A673 (cell line): ENCODE measurements at places on chromosomes 1 and 21.

GRCh38 chr1:216739793-216740192 is 16.6 kb upstream of the ESRRG start:
- DNase-seq: no peak

- DNase-seq: no peak
Measured at GRCh38 chr1:116704278-116704677, 36.7 kb upstream of the IGSF3 start.

DNA sequence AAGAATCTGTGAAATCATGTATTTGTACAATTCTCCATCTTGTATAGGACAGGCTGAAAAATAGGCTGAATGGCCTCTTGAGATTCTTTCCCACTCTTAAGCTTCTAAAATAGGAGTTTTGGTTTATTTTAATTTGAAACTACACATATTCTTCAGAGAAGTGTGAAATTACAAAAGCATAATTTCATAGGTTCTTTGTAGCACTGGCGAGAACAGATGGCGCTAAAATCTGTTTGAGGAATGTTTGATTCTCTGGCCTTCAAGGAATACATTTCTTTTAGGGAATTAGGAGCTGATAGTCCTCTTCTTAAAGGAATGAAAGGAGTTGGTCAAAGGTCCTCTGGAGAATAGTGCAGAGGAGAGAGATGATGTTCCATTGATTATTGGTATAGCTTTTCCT is 44.9 kb downstream of the CC2D1B start:
- DNase-seq: no peak

GRCh38 chr1:240572328-240572727 is 39.6 kb downstream of the GREM2 start:
- DNase-seq: no peak

DNA sequence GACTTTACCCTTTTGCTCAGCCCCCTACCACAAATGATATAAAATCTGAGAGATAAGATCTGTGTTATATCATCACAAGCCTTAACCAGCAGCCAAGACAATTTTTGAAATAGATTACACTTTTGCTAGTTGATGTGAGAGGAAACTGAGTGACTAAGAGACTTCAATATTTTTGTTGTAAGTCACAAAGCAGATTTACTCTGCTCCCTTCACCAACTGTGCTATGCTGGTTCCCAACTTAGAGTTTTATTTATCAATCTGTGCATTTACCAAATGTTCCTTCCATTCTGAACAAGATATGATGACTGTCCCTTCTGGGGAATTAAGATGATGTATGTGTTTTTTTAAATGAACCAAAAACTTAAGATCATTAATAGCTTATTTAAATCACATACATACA is 12.1 kb upstream of the GRIK1 start:
- DNase-seq: no peak

- no peak for DNase-seq
Measured at GRCh38 chr1:145845144-145845513, 301 bp upstream of the NUDT17 start.

GRCh38 chr1:50251702-50252101 is 143.0 kb downstream of the ELAVL4 start:
- no peak for DNase-seq

DNA sequence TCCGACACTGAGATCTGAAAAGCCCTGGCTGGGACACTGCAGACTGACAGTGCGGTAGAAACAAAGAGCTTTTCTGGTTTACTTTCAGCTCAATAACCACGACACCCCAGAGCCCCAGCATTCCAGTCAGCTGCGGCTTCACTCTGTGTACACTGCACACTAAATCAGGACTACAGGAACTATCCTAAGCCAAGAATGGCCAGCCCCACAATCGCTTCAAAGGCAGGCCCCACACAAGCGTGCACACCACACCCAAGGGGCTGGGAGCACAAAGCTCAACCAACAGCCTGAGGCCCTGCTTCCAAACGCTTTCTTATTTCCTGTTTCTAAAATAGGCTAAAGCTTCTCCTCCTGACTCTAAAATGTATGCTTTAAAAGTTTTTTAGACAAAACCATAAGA is 28.4 kb downstream of the URB1 start:
- no peak for DNase-seq

DNA sequence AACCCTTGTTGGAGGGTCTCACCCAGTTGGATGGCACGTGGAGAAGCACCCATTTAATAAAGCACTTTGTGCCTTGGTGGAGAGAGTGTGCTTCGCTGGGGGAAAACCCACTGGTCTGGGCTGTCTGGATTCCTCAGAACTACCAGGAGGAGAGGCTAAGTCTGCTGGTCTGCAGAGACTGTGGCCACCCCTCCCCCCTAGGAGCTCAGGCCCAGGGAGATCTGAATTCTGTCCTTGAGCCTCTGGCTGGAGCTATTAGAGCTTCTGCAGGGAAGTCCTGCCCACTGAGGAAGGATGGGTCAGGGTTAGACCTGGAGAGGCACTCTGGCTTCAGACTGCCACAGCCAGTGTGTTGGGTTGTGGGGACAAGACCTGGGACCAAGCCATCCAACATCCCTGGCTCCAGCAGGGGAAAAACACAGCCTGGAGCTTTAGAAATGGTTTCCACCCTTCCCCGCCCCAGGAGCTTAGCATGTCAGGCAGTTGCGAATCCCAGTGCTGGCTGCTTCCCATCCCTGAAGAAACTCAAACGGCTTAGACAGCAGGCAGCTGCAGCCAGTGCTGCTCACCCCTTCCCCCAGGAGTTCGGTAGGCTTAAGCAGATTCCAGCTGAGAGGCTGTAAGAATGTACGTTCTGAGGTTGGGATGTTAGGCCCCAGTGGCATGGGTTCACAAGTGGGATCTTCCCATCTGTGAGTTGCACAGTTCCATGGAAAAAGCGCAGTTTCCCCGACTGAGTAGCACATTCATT is 288.3 kb downstream of the TGFB2 start:
- no peak for DNase-seq

- no peak for DNase-seq
Measured at GRCh38 chr1:54874079-54874830, 12.7 kb downstream of the DHCR24 start.
